Muscle of leg (tissue), 16 donors: ENCODE measurements at places on chromosomes 5 and 9. TPM values are rescaled to one million over a fixed set of nuclear protein-coding genes. Genes with fewer than 3 reads are reported as not detected.

Gene CRHBP
- total RNA-seq: 1.2 TPM

Gene SLC36A2
- total RNA-seq: 0.04 TPM

Gene PCDHGA1
- 0.44 TPM for total RNA-seq

Gene COL23A1
- total RNA-seq: 4.3 TPM

Gene PROB1
- total RNA-seq: 18.8 TPM

Gene PCDHB4
- total RNA-seq: 1.8 TPM

Gene FOXD4L3
- not detected for total RNA-seq

Gene TAF11L2
- not detected for total RNA-seq

Gene PCA3
- total RNA-seq: 0.58 TPM

Gene CDH9
- total RNA-seq: 0.18 TPM

Gene PFN3
- total RNA-seq: not detected

Gene SV2C
- under 0.01 TPM for total RNA-seq

Gene RNF183
- 0.04 TPM for total RNA-seq

Gene ZNF462
- 18.8 TPM for total RNA-seq

Gene HABP4
- total RNA-seq: 7.7 TPM

Gene ALDH1B1
- total RNA-seq: 15.7 TPM

Gene PRDM9
- not detected for total RNA-seq

Gene DCAF10
- total RNA-seq: 13.3 TPM

Gene CCDC180
- total RNA-seq: 7.4 TPM

Gene ENTR1
- total RNA-seq: 20.9 TPM

Gene SPAG8
- 1.5 TPM for total RNA-seq

Gene PCDHB5
- 3.1 TPM for total RNA-seq

Gene NAIP
- total RNA-seq: 10.7 TPM

Gene PCDHGB7
- 4.2 TPM for total RNA-seq

Gene SLCO6A1
- 0.31 TPM for total RNA-seq

Gene CCNO
- 0.04 TPM for total RNA-seq

Gene CCL28
- 0.22 TPM for total RNA-seq

Gene PNPLA7
- total RNA-seq: 0.80 TPM

Gene PCDHB6
- total RNA-seq: 0.80 TPM

Gene PIP5K1B
- 1.2 TPM for total RNA-seq

Gene OTULINL
- total RNA-seq: 4.2 TPM

Gene FAM193B
- total RNA-seq: 43.8 TPM

Gene ADAMTS16
- total RNA-seq: 4.3 TPM

Gene ADAMTS12
- total RNA-seq: 23.9 TPM

Gene FIBCD1
- not detected for total RNA-seq

Gene OSMR
- 4.4 TPM for total RNA-seq

Gene ELOVL7
- total RNA-seq: 0.13 TPM

Gene PCDHAC1
- total RNA-seq: 0.27 TPM

Gene SLC6A18
- total RNA-seq: not detected

Gene KIF27
- total RNA-seq: 6.3 TPM

Gene BICD2
- total RNA-seq: 24.6 TPM

Gene ADRB2
- 1.4 TPM for total RNA-seq

Gene GARIN3
- not detected for total RNA-seq

Gene NUTM2G
- not detected for total RNA-seq

Gene C5orf58
- not detected for total RNA-seq
